Endothelial cell (in vitro differentiated cells): ENCODE measurements at places on chromosomes 6 and 20. TPM values are rescaled to one million over a fixed set of nuclear protein-coding genes. Genes with fewer than 3 reads are reported as not detected.

DNA sequence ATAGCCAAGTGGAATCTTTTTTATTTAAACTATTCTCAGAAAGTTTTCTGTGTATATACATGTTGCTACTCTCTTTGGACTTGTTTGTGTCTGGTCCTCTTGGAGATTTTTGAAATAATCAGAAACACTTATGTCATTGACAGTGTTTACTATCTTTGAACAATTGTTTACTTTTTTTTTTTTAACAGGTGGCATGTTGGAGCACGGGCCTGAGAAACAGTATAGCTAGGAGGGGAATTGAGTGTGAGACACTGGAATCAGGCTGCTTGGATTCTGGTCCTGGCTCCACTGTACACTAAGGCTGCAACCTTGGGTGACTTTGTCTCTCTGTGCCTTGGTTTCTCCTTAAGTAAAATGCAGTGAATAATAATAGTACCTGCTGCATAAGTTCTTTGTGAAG is 279.6 kb downstream of the PRL start:
- no peaks in the 10 kb centered on the region for H3K4me1 ChIP-seq
- no peak overlapping the region for H3K27ac ChIP-seq
- H3K27me3 ChIP-seq: no peaks in the 10 kb centered on the region

- no peak overlapping the region for H3K27ac ChIP-seq
- DNase-seq: no peak
- peaks cover under 1% of the 10 kb centered on the region for H3K4me1 ChIP-seq
Measured at GRCh38 chr6:25112322-25112773, 166.8 kb upstream of the CARMIL1 start.

DNA sequence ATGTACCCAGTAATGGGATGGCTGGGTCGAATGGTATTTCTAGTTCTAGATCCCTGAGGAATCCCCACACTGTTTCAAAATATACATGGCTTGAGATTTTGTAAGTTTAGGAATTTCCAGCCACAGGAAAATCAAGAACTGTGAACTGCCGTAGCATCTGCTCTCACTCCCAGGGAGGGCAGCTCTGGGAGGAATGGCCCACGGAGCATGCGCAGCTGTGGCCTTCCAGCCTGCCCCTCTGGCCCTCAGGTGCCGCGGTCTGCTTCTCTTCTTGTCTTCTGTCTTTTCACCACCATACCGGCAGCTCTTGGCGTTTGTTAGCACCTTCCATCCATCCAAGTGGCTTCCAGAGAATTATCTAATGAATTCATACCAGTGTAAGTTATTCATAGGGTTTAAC is 19.9 kb upstream of the EXOC2 start:
- no peak overlapping the region for H3K27ac ChIP-seq
- peaks cover 3% of the 10 kb centered on the region for H3K27me3 ChIP-seq
- no peaks in the 10 kb centered on the region for H3K36me3 ChIP-seq

GRCh38 chr6:2542101-2542857 is 208.4 kb downstream of the MYLK4 start:
- H3K4me3 ChIP-seq: no peak overlapping the region
- no peaks in the 10 kb centered on the region for H3K36me3 ChIP-seq
- no peak overlapping the region for H3K27ac ChIP-seq
- peaks cover 8% of the 10 kb centered on the region for H3K4me1 ChIP-seq
- peaks cover 4% of the 10 kb centered on the region for H3K27me3 ChIP-seq

DNA sequence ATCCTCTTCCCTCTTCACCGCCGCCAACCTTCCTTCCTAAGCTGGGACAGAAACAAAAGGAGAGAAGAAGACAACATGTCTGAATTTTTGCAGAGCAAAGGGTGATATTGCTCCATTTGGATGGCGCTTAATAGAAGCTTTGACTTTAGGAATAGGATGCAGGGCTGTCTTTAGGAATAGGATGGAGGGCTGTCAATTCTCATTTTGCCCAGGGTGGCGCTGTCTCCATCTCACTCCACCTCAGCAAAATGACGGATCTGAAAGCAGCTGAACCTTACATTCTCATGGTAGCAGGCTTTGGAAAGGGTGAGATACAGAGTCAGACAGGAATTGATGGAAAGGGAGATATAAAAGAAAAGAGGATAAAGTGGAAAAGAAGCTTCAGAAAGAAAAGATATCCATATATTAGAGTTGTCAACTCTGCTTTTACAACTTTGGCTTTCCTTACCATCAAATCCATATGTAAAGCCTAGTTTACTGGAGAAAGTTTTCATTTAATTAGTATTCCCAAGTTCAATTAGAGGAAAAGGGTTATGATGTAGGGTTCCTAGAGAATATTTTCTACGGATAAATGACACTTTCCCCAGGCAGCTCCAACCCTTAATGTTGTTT is 2.4 kb downstream of the MTCL3 start:
- peak overlapping the region; percentile 67 for H3K27ac ChIP-seq
- no peaks in the 10 kb centered on the region for H3K36me3 ChIP-seq
- peak overlapping the region; percentile 84 for H3K4me3 ChIP-seq
- peaks cover 4% of the 10 kb centered on the region for H3K27me3 ChIP-seq
- peaks cover 36% of the 10 kb centered on the region for H3K4me1 ChIP-seq

GRCh38 chr20:31719644-31720485 is 2.8 kb downstream of the BCL2L1 start:
- peak overlapping the region; percentile 90 for H3K4me3 ChIP-seq
- peaks cover 13% of the 10 kb centered on the region for H3K27me3 ChIP-seq
- H3K36me3 ChIP-seq: peaks cover 17% of the 10 kb centered on the region
- H3K27ac ChIP-seq: no peak overlapping the region
- DNase-seq: no peak

DNA sequence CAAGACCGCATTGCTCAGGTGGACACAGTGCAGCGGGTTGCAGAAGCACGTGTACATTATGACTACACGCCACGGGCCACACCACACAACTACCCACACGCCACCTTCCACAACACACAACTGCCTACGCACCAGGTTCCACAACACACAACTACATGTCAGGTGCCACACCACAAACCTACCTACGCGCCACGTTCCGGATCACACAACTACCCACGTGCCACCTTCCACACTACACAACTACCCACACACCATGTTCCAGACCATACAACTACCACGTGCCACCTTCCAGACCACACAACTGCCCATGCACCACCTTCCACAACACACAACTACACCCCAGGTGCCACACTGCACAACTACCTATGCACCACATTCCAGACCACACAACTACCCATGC is 20.5 kb downstream of the THBS2 start:
- peaks cover 13% of the 10 kb centered on the region for H3K27me3 ChIP-seq
- no peak overlapping the region for H3K27ac ChIP-seq
- no peak overlapping the region for H3K4me3 ChIP-seq

DNA sequence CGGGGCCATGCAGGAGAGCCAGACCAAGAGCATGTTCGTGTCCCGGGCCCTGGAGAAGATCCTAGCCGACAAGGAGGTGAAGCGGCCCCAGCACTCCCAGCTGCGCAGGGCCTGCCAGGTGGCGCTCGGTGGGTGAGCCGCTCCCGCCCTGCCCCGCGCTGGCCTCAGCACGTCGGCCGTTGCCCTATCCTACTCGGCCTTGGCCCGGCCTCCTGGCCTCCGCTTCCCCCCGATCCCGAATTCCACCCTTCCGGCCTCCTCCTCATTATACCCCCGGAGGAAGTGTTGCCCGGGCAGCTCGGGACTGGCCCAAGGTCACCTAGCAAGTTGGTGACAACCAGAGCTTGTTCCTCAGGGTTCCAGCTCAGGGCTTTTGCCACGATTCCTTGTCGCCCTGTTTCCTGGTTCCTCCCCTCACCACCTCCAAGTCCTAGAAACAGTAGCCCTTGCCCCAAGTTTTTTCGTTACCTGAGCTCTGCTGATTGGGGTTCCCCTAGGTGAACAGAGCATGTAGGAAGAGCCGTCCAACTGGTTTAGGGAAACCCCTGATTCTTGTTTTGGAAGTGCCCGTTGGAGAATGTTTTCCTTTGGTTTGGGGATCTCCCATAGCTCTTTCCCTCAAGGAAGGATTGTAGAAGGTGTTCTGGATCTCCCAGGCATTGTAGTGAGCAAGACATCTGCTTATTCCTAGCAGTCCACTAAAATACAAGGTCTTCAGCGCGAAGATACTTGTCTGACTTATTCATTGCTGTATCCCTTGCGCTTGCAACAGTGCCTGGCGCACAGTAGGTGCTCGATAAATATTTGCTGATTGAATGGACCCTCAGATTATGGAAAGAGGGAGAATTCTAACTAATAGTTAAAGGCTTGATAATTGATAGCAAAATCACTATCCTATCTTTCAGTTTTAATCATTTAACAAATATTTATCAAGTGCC is 641 bp downstream of the ARFGEF2 start:
- peaks cover 3% of the 10 kb centered on the region for H3K27me3 ChIP-seq
- DNase-seq: no peak
- peak overlapping the region; percentile 97 for H3K4me3 ChIP-seq
- peaks cover 6% of the 10 kb centered on the region for H3K36me3 ChIP-seq

- H3K4me3 ChIP-seq: no peak overlapping the region
- no peaks in the 10 kb centered on the region for H3K27me3 ChIP-seq
- DNase-seq: no peak
- H3K27ac ChIP-seq: no peak overlapping the region
- H3K36me3 ChIP-seq: no peaks in the 10 kb centered on the region
Measured at GRCh38 chr6:132085731-132086130, 134.6 kb upstream of the CCN2 start.

GRCh38 chr6:35185302-35185681 is 28.5 kb upstream of the SCUBE3 start:
- peaks cover 3% of the 10 kb centered on the region for H3K36me3 ChIP-seq
- DNase-seq: peak; percentile 22
- H3K4me3 ChIP-seq: no peak overlapping the region
- peaks cover 3% of the 10 kb centered on the region for H3K27me3 ChIP-seq

GRCh38 chr6:116115781-116116180 is 10.2 kb downstream of the COL10A1 start:
- no peaks in the 10 kb centered on the region for H3K27me3 ChIP-seq
- H3K4me3 ChIP-seq: no peak overlapping the region
- H3K36me3 ChIP-seq: peaks cover 5% of the 10 kb centered on the region
- no peak for DNase-seq
- no peak overlapping the region for H3K27ac ChIP-seq
- H3K4me1 ChIP-seq: no peaks in the 10 kb centered on the region

DNA sequence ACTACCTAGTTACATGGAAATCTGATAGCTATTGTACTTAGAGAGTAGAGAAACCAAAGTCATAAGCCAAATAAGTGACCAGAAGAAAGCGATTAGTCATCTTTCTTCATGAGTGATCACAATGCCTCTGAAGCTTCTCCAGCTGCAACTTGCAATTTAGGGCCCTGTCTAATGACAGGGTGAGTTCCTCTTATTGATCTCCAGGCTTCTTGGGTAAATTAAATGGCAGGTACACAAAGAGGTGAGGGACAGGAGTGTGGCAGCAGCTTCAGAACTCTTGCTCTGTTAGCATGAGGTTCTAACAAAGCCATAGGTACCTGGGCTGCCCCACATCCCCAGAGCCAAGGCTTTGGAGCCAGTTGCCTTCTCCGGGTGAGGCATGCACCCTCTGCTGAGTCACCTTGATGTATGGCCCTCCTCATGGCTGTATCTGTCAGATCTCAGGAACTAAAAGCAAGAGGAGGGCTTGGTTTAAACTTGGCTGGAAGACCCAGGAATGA is 60.8 kb downstream of the PRDM1 start:
- peaks cover 2% of the 10 kb centered on the region for H3K27me3 ChIP-seq
- H3K4me1 ChIP-seq: peaks cover 4% of the 10 kb centered on the region
- no peak overlapping the region for H3K27ac ChIP-seq
- H3K36me3 ChIP-seq: no peaks in the 10 kb centered on the region

DNA sequence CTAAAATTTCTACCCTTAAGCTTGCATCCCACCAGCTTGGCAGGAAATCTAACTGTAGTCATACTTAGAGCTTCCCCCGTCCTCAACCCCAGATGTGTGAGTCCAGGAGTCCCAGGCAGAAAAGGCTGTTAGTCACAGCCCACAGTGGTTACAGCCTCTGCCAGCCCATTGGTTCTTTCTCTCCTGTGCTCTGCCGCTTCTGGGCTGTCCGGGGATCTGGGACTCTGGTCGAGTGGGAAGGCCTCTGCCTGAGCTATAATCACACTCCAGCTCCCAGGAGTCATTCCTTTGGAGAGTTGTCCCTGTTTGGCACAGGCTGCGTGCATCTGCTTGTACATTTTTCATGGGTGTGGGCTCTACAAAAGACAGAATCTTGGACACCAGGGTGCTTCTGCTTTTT is 45.6 kb upstream of the FYN start:
- DNase-seq: no peak
- H3K4me3 ChIP-seq: no peak overlapping the region
- H3K36me3 ChIP-seq: no peaks in the 10 kb centered on the region
- no peaks in the 10 kb centered on the region for H3K27me3 ChIP-seq

- H3K4me3 ChIP-seq: no peak overlapping the region
- peak overlapping the region; percentile 72 for H3K27ac ChIP-seq
- DNase-seq: no peak
- no peaks in the 10 kb centered on the region for H3K36me3 ChIP-seq
- H3K27me3 ChIP-seq: no peaks in the 10 kb centered on the region
Measured at GRCh38 chr20:17992847-17993513, 24.2 kb downstream of the MGME1 start.

- H3K36me3 ChIP-seq: no peaks in the 10 kb centered on the region
- DNase-seq: no peak
- H3K4me1 ChIP-seq: peaks cover 2% of the 10 kb centered on the region
- H3K4me3 ChIP-seq: no peak overlapping the region
- H3K27me3 ChIP-seq: peaks cover 1% of the 10 kb centered on the region
Measured at GRCh38 chr20:11496380-11496779, 421.3 kb upstream of the BTBD3 start.

The TMEM74B gene
- 35.4 TPM for total RNA-seq

The PACSIN1 gene
- 0.08 TPM for total RNA-seq

The HCRTR2 gene
- not detected for total RNA-seq

The GRIK2 gene
- total RNA-seq: 2.8 TPM

The SEMG1 gene
- total RNA-seq: not detected

The PDE7B gene
- 0.62 TPM for total RNA-seq
